Thymus (tissue), 14 donors: ENCODE measurements at places on chromosomes 12 and 14. TPM values are rescaled to one million over a fixed set of nuclear protein-coding genes. Genes with fewer than 3 reads are reported as not detected.

DNA sequence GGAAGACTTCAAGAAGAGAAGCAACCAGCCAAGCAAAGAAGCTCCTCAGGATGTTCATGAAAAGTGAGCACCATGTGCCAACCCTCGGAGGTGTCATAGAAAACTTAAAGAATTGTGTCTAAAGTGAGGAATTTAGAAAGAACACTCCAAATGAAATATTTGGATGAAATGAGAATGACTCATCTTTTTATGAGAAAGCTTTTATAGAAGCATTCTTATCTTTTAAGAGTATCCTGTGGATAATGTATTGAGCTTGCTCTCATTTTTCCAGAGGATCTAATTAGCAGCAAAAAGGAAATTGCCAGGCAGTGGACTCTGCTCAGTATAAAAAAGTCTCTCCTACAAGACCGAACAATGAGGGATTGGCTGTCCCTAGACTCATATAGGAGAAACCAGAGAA is 454.9 kb downstream of the LRIG3 start:
- DNase-seq: no peak
- H3K27ac ChIP-seq: no peak overlapping the region
- H3K4me1 ChIP-seq: no peaks in the 10 kb centered on the region
- H3K27me3 ChIP-seq: no peaks in the 10 kb centered on the region

GRCh38 chr12:1313906-1314305 is 280.5 kb downstream of the FBXL14 start:
- DNase-seq: no peak
- H3K4me3 ChIP-seq: no peak overlapping the region
- no peaks in the 10 kb centered on the region for H3K4me1 ChIP-seq
- peaks cover 3% of the 10 kb centered on the region for H3K36me3 ChIP-seq
- no peak overlapping the region for H3K27ac ChIP-seq

- no peaks in the 10 kb centered on the region for H3K27me3 ChIP-seq
- H3K4me1 ChIP-seq: no peaks in the 10 kb centered on the region
- no peak for DNase-seq
- H3K4me3 ChIP-seq: no peak overlapping the region
Observed at GRCh38 chr14:78612666-78613065, 442.5 kb downstream of the NRXN3 start.

DNA sequence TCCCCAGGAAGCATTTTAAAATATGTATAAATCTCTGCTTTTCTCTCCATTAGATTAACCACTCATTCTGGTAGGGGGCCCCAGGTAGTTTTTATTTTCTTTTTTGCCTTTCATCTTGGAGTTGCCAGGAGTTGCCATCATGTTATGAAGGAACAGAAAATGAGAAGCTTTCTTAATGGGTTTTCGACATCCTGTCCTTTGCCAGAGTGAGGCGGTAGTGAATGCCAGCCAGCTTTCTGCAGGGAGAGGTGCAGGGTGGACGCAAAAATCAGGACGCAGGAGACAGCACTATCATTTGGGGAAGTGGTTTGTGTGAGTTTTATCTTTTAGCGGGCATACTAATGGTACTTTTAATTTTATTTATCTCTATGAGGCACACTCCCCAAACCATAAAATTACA is 1.7 kb downstream of the RASSF8 start:
- H3K27ac ChIP-seq: no peak overlapping the region
- peak overlapping the region; percentile 69 for H3K4me3 ChIP-seq
- no peak for DNase-seq
- H3K4me1 ChIP-seq: peaks cover 13% of the 10 kb centered on the region
- H3K27me3 ChIP-seq: peaks cover 19% of the 10 kb centered on the region

GRCh38 chr12:81086342-81086741 is 8.5 kb downstream of the ACSS3 start:
- no peak overlapping the region for H3K27ac ChIP-seq
- H3K4me1 ChIP-seq: no peaks in the 10 kb centered on the region
- no peaks in the 10 kb centered on the region for H3K36me3 ChIP-seq

NANOG gene
- total RNA-seq: 0.05 TPM

ZDHHC22 gene
- total RNA-seq: not detected

- H3K4me1 ChIP-seq: peaks cover 5% of the 10 kb centered on the region
- H3K27ac ChIP-seq: no peak overlapping the region
- no peaks in the 10 kb centered on the region for H3K36me3 ChIP-seq
- DNase-seq: no peak
Observed at GRCh38 chr14:68951800-68952530, 27.1 kb downstream of the ACTN1 start.

E2F7 gene
- 4.4 TPM for total RNA-seq

VPS33A gene
- 20.3 TPM for total RNA-seq

MIPOL1 gene
- total RNA-seq: 2.5 TPM

- H3K27me3 ChIP-seq: no peaks in the 10 kb centered on the region
- peaks cover 14% of the 10 kb centered on the region for H3K36me3 ChIP-seq
- H3K27ac ChIP-seq: no peak overlapping the region
- DNase-seq: no peak
- peaks cover 7% of the 10 kb centered on the region for H3K4me1 ChIP-seq
Observed at GRCh38 chr12:132952371-132953162, 3.5 kb downstream of the ZNF605 start.

DNA sequence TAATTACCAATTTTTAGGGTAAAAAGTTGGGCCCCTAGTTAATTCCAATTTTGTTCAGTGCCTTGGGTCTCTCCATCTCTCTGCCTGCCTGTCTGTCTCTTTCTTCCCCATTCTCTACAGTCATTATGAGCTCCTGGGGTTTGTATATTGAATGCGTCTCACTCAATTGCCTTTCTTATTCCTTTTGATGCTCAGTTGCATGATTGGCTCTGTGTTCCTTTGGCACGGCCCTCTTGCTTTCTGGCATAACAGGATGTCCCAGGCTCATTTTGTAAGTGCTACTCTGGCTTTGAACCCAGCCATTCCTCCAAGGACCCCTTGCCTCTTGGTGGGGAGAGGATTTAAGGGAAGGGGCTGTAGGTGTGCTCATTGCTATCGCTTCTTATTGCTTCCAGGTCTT is 35.6 kb downstream of the ZNF664 start:
- peaks cover 50% of the 10 kb centered on the region for H3K36me3 ChIP-seq
- H3K27me3 ChIP-seq: no peaks in the 10 kb centered on the region
- H3K4me1 ChIP-seq: peaks cover 63% of the 10 kb centered on the region
- no peak overlapping the region for H3K27ac ChIP-seq
- DNase-seq: no peak
